ENCODE measurements at places on chromosomes 3 and 15.
A peak's percentile ranks its signal among the peaks of the same experiment; 100 is the strongest.

DNA sequence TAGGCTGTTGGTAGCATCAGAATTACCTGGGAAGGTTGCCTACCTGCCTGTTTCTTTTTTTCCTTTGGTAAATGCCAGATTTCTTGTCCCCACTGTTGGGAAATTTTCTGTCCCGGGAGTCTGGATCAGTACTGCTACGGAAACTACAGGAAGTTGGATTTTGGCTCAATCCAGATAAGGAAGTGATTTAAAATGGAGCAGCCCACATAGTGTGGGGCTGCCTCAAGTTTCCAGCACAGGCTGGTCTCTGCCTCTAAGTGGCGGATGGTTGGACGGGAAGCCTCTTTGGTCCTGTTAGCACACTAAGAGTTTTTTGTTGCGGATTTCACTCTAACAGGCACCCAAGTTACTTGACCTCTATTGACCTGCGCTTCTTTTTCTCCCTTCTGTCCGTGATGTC lies 54.7 kb downstream of the EEFSEC start:
- no peak for DNase-seq

GRCh38 chr3:44208568-44208967 lies 33.1 kb upstream of the TOPAZ1 start:
- peak; percentile 36 for DNase-seq

DNA sequence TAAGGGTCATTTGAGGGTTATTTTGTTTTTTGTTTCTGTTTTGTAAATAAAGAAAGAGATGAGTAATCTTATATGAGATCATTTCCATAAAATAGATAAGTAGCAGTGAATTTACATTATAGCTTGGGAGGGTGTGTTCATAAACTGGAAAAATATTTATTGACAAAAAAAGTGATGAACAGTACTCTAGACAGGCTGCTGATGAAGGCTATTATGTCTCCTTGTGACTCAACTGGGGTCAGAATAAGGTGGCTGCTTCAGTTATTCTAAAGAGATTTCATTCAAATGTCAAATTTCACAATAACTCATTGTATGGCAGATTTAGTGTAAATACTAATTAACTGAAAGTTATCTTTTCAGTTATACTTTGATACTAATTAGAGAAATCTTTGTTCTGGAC lies 251.1 kb upstream of the CMC1 start:
- DNase-seq = peak; percentile 32

- peak; percentile 61 for DNase-seq
Measured at GRCh38 chr15:50330921-50331320, 24.1 kb downstream of the GABPB1 start.

Data from mammary epithelial cell (primary cell).